ENCODE measurements at places on chromosomes 12 and 14.

DNA sequence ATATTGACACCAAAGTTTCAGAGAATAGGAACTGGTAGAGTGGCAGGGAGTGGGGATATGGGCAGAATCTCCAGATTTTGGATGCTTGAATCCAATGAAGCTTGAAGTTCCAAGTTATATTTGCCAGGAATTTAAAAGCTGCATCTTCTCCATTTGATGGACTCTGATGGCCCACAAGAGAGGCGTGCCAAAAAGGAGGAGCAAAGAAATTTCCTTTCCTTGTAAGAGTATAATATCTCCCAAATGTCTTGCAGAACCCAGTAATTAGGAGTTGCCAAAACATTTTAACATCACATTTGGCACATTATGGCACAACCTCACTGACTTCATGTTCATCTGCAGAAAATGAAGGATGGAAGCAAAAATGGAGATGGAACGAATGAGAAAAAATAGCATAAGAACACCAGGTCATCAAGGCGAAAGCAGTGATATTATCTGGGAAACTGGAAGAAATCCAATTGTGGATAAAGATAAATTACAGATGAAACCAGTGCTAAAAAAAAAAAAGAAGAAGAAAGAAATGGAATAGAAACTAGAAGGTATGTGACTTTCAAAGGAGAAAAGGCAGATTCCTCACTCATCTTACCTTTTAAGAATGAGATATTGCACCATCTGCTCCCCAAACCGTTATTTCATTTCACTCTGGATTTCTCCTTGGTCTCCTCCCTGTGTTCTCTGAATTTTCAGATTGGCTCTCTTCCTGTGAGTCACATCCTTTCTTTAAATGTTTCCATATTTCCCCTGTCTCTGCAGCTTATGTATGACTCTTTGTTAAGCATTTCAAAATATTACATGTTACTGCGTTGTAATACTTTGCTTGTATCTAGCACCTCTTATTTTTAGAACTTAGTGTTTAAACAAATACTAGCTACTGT, 13.5 kb upstream of the FLRT2 start:
- no peak for DNase-seq

- DNase-seq: no peak
These were observed 1.5 kb downstream of the RILPL1 start for GRCh38 chr12:123532019-123532418.

GRCh38 chr14:23447361-23448350, 12.2 kb upstream of the MYH7 start:
- DNase-seq: no peak

DNA sequence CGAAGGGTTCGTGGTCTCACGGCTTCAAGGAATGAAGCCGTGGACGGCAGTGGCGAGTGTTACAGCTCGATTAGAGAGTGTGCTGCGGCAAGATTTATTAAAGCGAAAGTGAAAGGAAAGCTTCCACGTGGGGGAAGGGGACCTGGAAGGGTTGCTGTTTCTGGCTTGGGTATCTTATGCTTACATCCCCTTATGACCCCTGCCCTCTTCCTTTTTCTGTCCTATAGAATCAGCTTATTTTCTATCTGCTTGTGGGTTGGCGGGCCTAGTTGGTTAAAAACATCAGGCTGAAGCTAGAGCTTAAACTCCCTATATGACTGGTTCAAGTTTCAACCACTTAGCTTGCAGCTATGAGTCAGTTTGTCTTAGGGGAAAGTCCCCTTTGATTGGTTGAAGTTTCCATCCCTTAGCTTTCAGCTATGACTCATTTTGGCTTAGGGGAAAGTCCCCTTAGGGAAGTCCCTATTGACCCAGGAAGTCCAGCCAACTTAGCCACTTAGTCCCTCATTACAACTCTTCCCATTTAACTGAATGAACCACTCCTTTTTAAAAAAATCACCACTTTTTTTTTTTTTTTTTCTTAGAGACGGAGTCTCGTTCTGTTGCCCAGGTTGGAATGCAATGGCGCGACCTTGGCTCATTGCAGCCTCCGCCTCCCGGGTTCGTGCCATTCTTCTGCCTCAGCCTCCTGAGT, 1494.7 kb upstream of the TMEM132C start:
- peak; percentile 2 for DNase-seq

DNA sequence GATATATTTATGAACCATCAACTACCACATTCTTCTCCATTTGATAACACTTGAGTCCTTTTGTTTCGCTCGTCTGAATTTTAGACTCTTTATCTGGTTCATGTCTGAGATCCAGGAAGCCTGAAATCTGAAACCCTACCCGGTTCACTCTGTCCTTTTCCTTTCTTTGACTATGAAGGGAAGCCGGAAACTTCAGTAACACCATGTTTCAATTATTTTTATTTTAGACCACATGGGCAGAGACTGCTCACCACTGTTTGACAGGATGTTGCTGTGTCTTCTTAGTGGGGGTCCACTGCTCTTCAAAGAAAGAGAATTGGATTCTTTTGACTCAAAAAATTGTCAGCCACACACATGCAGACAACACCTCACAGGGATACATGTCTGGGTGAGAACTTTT, 331.9 kb upstream of the FLRT2 start:
- DNase-seq: no peak

- no peak for DNase-seq
These were observed 10.8 kb downstream of the HIP1R start for GRCh38 chr12:122845865-122846621.

DNA sequence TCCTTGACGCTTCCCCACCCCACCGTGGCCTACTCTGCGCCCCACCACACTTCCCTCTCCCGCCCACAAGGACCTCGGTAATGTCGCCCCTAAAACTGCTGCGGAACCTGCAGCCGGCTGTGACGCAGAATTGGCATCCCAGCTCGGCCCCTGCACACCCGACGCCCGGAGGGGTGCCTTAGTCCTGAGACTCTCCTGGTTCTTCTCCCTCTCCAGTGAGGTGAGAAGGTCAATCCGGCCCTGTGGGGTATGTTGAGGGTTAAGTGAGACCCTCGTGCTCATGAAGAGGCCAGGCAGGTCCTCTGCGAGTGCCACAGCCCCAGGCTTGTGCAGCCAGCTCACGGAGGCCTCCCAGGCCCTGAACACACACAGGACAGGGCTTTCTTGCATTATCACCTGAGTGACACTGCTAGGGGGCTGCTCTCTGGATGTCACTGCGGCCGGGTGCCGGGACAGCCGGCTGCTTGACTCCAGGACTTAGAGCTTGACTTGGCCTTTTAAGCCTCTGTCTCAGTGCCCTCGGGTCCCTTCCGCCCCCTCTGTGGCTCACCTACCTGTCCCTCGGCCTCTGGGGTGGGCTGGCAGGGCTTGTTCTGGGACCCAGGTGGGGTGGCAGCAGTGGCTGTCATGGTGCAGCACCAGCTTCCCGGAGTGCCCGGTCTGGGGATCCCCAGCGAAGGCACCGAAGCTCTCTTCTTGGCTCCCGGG, 106.9 kb upstream of the C14orf180 start:
- DNase-seq: no peak

DNA sequence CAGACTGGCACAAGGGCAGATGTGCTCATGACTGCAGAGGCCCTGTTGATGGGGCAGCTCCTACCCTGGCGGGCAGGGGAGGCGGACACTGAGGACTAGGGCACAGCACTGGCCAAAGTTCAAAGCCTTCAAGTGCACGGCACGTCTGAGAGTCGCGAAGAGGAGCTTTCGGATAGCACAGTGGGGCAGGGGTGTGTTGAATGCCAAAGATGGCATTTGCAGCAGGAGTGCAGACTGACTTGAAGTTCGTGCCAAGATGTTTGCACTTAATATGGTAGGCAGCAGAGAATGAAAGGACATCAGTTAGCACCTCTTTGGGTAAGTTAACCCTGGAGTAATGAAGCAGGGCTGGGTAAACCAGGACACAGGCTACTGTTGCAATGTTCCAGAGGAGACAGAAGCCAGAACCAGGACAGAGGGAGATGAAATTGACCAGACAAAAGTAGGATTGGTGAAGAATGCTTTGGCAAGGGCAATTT, 6.7 kb upstream of the EML1 start:
- no peak for DNase-seq
